WTC11 (cell line): ENCODE measurements at places on chromosomes 3 and 15.

DNA sequence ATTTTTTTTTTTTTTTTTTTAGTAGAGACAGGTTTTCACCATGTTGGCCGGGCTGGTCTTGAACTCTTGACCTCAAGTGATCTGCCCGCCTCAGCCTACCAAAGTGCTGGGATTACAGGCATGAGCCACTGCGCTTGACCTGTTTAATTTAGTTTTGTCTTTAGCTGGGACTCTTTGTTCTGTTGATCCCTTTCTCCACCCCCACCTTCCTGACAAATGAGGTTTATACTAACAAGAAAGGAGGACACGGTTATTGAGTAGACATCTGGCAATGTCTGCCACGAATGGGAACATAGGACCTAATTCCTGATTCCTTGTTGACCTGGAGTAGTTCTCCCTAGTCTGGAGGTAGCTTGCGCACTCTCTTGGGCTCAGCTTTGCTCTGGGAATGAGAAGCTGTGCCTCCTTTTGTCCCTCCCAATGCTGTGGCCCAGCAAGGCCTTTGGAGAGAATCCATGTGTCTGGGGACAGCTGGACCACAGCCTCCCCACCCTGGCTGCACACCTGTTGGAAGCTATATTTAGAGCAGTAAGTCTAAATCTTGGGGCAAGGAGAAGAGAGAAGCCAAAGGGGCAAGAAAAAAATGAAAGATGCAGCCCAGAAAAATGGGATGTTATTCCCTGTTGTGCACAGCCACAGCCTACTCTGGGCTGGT is 53.2 kb upstream of the ADPGK start:
- DNase-seq, result no peak

DNA sequence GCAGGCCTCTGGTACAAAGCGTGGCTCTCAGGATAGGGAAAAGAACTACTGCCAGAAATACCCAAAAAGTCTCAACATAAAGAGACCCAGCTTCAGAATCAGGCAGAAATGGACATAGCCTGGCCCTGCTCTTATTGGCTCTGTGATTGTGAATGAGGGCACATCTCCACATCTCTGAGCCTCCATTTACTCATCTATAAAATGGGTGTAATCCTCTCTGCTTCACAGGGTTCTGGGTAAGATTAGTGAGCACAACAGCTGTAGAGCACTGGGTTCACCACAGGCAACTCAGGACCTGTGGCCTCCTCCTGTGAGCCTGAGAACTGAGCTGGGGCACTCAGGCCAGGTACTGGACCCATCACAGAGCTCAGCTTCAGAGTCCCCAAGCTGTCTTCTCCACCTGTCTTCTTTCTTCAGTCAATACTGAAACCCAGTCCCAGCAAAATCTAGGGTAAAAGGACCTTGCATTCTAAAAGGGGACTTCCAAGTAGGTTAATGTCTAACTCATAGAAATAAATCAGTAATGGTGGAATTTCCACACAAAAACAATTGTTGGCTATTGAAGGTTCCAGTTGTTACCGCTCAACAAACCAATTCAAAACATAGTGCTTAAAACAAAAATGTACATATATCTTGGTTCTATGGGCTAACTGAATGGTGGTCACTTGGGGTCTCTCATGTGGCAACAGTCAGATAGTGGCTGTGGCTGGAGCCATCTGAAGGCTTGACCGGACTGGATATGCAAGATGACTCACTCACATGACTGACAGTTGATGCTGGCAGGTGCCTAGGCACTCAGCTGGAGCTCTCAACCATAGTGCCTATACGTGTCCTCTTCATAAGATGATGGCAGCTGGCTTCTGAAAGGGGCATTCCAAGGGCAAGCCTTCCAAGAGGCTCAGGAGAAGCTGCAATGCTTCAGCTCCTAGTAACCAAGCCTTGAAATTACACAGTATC is 47.3 kb downstream of the TRIM42 start:
- DNase-seq, result no peak

GRCh38 chr3:134007819-134008218 is 21.9 kb downstream of the SLCO2A1 start:
- DNase-seq, result no peak

GRCh38 chr15:58524247-58524646 is 92.5 kb downstream of the LIPC start:
- DNase-seq, result no peak

DNA sequence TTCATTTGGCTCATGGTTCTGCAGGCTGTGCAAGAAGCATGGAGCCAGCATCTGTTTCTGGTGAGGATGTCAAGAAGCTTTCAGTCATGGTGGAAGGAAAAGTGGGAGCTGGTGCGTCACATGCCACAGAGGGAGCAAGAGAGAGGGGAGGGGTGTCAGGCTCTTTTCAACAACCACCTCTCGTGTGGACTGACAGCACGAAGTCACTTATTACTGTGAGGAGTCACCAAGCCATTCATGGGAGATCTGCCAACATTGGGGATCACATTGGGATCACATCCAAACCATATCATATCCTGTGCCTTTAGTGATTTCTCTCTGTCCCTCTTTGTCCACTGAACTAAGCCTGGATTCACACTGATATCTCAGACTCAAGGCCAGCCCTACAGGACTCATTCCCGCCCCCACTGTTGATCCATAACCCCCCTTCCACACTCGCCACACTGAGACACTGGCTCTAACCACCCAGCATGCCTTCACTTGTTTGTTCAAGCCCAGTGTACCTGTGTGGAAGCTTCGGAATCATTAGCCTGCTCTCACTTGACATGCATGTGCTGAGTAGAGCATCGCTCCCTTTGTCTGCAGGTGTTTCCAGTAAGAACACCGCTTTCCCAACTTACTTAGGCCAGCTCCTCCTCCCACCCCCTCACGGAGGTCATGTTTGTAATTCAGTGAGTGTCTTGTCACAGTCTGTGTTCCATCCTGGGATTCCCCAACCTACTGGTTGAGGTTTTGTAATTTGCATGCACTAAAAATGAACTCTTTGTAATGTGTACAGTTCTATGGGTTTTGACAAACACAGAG is 132.2 kb downstream of the KLF13 start:
- no peak for DNase-seq

GRCh38 chr15:61879219-61879618 is 181.0 kb downstream of the VPS13C start:
- no peak for DNase-seq

GRCh38 chr3:122502941-122503340 is 11.8 kb downstream of the KPNA1 start:
- no peak for DNase-seq

- DNase-seq, result no peak
Measured at GRCh38 chr15:38793206-38793810, 228.7 kb upstream of the RASGRP1 start.

DNA sequence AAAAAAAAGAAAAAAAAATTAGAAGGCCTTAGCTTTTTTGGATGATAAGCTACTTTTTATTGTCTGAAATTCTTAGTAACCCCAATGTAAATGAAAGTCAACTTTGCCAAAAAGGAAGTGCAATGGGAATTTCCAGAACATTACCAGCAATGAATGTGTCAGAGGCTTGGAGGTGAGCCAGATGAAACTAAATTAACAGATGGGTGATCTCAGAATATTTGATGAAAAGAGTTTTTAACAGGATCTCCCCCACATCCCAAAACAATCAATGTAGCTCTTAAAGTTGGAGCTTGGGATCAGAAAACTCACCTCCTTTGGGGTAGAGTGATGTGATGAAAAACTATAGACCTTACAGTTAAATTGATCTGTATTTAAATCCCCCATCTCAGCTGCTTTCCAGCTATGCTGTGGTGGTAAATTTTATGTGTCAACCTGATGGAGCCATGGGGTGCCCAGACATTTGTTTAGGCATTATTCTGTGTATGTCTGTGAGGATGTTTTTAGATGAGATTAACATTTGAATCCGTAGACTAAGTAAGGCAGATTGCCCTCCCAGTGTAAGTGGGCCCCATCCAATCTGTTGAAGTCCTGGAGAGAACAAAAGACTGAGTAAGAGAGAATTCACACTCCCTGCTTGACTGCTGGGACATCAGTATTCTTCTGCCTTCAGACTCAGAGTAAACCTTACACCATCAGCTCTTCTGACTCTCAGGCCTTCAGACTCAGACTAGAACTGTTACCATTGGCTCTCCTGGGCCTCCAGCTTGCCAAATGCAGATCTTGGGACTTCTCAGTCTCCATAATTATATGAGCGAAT is 84.3 kb upstream of the TNFSF10 start:
- DNase-seq, result no peak

GRCh38 chr3:183377307-183377959 is 51.0 kb downstream of the MCF2L2 start:
- no peak for DNase-seq

DNA sequence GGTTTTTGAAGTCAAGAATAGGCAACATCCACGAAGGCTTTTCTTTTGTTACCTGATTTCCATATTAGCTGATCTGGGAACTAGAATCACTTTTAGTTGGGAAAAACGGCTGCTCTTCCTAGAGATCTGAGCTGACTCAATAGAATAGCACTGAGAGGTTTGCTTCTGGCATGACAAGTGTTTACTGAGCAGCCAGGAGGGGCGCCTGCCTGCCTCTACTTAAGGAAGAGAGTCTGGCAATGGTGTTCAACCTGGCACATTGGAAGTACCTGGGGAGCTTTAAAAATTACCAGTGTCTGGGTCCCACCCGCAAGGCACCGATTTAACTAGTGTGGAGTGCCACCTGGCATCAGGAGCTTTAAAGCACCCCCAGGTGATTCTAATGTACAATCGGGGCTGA is 34.4 kb downstream of the FAM43A start:
- DNase-seq, result no peak

DNA sequence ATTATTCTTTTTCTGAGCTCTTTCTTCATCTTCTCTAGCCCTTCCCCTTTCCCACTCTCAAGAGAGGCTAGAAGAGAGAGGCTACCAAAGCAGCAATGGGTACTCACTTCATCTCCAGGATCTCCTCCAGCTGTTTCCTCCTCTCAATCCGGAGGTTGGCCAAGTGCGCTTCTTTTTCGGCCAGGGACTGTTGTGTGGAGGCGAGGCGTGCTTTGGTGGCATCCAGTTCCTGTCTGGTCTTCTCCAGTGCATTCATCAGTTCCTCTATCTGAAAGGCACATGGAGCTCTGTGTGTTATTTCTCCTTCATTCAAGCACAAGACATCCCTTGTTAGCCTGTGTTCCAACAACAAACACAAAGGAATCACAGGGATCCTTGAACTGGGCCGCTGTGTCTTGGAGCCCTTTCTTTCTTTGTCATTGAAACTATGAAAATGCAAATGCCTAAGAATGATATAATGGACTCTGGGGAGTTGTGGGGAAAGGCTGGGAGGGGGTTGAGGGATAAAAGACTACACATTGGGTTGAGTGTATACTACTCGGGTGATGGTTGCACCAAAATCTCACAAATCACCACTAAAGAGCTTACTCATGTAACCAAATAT is 401.3 kb upstream of the WNT5A start:
- no peak for DNase-seq

- no peak for DNase-seq
Measured at GRCh38 chr15:31560643-31561042, 234.0 kb downstream of the KLF13 start.

DNA sequence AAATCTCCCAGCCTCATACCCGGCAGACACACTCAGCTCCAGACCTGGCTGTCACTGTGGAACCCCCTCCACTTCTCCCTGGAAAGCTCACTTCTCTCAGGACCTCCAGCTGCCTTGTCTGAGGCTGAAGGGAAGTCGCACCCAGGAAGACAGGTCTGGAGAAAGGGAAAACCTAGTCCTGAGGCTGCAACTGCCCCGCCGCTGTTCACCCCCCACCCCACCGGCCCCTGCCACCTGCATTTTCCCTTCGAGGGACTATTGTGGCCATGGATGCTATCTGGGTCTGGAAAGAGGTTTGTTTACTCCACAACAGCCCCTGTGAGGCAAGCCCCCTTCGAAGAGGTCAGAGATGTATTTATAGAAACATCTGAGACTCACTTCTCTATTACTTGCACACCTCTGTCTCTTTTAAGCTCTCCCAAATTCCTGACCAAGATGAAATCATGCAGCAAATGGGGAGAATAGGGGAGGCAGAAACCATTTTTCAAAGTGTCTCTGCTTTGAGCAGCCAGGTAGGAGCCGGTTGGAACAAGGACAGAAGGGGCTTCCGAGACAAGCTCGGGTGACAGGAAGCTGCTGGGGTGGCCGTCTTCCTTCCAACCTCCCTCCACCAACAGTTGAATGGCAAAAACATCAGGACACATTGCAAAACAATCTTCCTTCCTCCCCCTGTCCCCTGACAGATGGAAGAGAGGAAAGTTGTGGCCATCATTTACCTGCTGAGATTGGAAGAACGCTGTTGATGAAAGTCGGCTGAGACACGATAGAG is 518 bp downstream of the COLQ start:
- DNase-seq, result no peak

GRCh38 chr15:85751291-85752123 is 43.2 kb downstream of the KLHL25 start:
- peak; percentile 76 for DNase-seq

GRCh38 chr3:134742202-134742601 is 52.9 kb upstream of the EPHB1 start:
- DNase-seq, result no peak

DNA sequence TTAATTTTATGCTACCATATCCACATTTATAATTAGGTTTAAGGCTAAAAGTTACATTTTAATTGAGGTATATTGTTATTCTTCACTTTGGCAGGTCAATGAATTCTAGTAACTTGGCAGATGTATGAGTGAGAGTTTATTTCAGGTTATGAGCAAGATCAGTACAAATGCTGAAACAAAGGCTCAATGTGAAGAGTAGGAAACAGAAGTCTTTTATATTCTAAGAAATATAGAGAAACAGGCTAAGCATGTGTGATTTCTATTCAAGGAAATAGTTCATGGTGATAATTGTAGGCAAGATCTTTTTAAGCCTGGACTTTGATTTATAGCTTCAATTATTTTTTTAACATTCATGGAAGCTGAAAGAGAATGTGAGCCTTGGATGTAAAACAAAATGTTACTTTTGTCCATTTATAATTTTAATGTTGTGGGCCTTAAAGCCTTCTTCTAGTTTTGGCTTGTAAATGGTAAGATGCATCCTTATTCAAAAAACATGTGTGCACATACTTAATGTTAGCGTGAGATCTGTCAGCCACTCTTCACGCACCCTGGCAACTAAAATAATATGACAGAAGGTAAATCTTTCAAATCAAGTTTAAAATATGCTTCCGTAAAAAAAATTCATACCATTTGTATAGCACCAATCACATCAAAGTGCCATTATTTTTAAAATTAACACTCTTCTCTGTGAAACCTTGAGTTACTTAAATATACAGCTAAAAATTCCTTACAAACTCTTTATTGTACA is 22.8 kb upstream of the OSTN start:
- DNase-seq, result no peak

DNA sequence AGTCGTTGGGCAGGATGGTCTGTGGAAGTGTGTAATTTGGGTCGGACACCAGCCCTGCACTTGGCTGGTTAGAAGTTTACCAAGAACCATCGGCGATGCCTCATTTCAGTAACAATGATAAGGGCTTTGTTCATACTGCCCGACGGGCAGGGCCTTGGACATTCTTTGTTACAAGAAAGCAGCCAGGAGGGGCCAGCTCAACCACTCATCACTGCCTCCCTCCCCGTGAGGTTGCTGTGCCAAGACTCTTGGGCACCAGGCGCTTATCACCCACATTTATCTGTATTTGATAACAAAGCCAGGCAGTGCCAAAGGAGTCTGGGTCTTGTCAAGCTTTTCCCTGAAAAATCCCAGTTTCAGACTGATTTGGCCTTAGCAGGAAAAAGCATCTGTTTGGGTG is 235.0 kb downstream of the ADAMTS17 start:
- DNase-seq, result no peak
